Amniotic epithelial cell (primary cell): ENCODE measurements at places on chromosomes 4 and X.

- DNase-seq = peak; percentile 48
These were observed 13.1 kb upstream of the SLC9B1 start for GRCh38 chr4:103032574-103032973.

GRCh38 chrX:26670521-26670920 is 454.6 kb downstream of the MAGEB5 start:
- DNase-seq = no peak

DNA sequence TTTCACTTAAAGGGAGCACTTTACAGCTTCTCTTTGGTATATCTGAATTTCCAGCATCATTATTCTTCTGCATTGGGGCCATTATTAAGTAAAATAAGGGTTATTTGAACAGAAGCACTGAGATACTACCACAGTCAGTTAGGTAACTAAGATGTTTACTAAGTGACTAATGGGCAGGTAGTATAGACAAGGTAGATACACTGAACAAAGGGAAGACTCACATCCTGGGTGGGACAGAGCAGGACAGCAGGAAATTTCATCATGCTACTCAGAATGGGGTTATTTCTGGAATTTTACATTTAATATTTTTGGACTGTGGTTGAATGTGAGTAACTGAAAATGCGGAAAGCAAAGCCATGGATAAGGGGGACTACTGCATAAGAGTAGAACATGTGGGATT is 316.0 kb downstream of the CCSER1 start:
- no peak for DNase-seq

DNA sequence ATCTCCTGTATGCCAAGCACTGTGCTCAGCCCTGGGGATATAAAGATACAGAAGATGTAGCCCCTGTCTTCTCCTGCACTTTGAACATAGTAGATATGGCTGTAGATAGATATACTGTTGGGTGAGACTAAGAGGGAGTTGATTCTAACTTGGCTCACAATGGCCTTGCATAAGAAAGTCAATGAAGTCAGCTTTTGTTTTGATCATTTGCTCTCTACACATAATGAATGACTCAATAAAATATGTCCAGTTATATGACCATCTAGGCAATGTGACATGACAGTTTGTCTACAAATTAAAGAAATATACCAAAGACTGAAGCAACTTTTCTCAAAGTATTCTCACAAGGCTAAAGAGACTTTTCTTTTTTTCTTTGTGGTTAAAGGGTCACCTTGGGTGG is 147.6 kb upstream of the DIPK2B start:
- DNase-seq = no peak

- peak; percentile 15 for DNase-seq
These were observed 19.5 kb upstream of the PDCL2 start for GRCh38 chr4:55611358-55612059.

DNA sequence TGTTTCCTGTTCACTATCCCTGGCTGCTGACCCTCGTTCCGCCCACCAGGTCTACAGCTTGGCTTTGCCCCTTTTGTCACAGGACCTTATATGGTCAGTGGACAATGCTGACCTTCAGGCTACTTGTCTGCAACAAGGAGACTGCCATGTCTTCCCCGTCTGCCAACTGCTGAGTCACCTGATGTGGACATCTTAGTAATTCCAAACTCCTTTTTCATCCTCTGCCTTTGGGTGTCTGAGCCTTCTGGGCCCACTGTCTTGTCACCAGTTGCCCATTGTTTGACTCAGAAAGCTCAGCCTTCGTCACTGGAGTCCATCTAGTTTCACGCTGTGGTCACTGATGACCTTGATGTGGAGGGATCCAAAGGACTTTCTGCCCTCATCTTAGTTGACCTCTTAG is 30.2 kb downstream of the GPRIN3 start:
- DNase-seq = peak; percentile 33

GRCh38 chrX:118825227-118825626 is 1.6 kb downstream of the ZCCHC12 start:
- no peak for DNase-seq

DNA sequence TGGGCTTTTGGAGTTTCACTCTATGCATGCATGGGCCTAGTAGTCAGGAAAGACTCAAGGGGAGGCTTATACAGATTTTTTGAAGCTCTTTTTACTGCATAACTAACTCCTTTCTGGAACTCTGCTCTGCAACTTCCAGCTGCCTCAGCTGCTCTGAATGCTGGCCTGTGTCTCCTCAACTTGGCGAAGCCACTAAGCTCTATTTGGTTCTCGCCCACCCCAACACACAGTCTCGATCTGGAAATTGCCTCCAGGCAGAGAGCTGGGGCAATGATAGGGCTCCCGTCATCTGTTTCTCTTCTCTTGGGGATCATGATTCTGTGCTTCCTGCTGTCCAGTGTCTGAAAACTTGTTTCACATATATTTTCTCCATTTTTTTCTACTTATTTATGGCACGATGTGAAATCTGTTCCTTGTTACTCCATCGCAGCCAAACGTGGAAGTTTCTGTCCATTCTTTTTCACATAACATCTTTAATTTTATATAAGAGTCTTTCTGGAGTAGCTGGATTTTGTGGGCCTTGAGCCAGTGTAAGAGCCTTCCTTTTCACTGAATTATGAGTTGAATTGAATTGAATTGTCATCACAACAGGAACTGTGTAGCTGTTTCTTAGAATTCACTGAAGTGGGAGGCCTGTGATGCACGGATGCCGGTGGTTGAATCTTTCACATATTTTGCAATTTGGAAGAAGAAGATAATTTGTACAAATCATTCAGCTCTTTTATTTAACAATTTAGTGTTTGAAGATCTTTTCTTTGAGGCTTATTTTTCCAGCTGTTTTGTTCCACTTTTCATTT is 9.0 kb downstream of the ZNF275 start:
- no peak for DNase-seq

DNA sequence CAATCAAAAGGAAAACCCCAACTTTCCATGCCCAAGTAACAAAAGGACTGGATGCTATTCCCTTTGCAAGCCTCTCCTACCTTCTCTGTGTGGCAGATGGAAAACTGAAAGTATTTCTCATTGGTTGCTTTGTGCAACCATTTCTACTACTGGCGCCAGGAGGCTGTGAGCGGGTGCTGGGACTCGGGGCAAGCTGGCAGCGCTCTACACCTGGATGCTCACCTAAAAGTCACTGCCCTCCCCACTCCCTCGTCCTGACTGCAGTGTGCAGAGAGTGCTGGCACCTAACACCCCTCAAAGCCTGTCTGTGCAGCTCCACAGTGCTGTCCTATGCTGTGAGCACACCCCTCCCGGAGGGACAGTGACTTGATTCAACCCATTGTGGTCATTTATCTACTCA is 54.2 kb upstream of the STS start:
- no peak for DNase-seq

DNA sequence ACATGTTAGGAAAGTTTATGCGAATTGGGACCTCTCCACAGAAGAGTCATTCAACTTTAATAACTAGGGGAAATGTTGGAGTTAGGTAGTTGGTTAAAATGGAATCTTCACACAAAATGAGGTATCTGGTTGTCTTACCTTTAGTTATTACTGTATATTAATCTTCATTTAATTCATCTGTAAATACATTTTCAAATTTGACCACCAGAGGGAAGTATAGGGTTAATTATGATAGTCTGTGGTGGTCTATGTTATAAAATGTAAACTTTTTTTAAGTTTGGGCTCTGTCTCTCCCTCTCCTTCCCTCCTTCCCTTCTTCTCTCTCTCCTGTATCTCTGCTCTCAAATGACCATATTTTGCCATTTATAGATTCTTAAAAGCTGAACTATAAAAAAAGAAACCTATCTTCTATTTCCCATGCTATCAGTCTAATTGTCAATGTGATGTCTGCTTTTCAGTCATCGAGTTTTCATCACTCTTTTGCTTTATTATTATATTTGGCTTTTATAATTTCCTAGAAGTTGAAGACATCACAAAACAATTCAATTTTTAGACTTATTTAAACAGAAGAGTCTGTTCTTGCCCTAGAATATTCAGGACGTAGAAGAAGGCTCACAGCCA is 49.8 kb downstream of the TMEM144 start:
- peak; percentile 11 for DNase-seq

- DNase-seq = peak; percentile 90
These were observed 176.7 kb downstream of the LDB2 start for GRCh38 chr4:16721613-16722291.

DNA sequence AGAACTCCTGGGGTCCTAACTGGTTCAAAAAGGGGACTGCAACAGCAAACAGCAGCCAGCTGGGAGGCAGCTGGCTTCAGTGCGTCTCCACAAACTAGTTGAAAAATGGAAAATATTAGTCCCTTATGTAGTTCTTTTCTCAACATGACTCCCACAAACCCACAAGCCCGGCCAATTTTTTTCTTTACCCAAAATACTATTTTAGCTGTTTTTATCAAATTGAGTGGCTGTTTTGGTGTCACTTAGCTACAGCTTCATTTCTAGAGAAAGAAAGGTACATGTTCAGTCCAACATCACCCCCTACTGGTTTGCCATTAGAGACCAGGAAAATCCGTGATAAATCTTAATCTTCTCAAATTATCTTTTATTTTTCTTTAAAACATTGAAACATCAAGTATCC is 97.2 kb downstream of the GUCY2F start:
- peak; percentile 6 for DNase-seq

GRCh38 chr4:179880756-179881155 is 2362.4 kb upstream of the TENM3 start:
- DNase-seq = no peak

GRCh38 chr4:67080046-67080557 is 465.2 kb downstream of the CENPC start:
- no peak for DNase-seq

- DNase-seq = peak; percentile 61
These were observed 31.2 kb downstream of the PJA1 start for GRCh38 chrX:69133921-69134542.

DNA sequence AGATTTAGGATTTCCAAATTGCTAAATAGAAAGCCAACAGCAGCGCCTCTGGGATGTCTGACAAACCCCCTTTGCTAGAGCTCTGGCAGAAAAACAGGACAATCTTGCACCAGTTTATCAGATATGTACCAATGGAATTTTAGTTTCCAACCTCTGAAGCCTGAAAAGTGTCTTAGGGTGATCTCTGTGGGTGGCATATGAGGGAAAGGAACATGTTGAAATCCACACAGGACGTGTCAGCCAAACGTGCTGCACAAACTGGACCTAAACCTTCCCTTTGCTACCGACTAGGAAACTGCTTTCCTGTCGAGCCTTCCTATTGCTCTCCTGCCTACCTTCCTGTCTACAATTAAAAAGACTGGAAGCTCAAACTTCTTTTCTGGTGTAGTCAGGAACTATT is 53.5 kb downstream of the REELD1 start:
- no peak for DNase-seq

GRCh38 chrX:72676465-72676864 is 37.6 kb downstream of the PHKA1 start:
- no peak for DNase-seq

DNA sequence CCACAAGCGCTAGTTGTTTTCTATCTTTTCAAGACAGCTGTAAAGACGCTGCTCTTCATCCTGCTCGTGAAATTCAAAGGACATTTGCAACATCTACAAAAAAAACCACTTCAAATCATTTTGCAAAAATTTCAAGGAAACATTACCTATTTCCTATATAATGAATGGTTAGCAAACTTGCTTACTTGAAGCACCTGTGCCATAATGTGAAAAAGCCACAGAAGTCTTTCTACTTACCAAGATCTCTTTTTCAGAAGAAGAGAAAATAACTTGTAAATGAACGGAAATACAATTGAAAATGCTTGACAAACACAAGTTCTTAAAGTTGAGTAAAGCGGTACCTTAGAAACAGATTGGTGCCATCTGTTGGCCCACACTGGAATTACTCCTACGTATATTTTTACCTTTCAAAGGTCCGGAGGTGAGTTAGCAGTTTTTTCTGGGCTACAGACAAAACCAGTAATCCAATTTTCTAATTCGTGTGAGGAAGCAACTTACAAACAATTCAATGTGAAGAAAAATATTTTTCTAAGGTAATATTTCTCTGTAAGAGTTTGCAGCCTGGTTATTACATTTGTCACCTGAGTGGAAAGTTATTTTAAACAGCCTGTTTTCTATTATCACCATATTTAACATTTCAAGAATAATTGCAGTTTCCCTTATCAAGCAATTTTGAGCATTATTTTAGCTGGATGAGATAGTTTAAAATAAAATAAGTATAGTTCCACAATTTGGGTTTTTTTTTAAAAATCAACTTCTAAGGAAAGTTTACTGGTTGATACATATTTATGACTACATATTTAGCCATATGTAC is at the start of gene TLR6:
TSS of gene TLR6 (minus strand) at position 294 of the 814 bp plus-strand sequence. CDS start 27,344 bp downstream, outside the sequence.
- peak; percentile 62 for DNase-seq

GRCh38 chr4:151488968-151489367 is 80.0 kb downstream of the FHIP1A start:
- DNase-seq = no peak

GRCh38 chr4:90845777-90846176 is 718.6 kb downstream of the CCSER1 start:
- no peak for DNase-seq

DNA sequence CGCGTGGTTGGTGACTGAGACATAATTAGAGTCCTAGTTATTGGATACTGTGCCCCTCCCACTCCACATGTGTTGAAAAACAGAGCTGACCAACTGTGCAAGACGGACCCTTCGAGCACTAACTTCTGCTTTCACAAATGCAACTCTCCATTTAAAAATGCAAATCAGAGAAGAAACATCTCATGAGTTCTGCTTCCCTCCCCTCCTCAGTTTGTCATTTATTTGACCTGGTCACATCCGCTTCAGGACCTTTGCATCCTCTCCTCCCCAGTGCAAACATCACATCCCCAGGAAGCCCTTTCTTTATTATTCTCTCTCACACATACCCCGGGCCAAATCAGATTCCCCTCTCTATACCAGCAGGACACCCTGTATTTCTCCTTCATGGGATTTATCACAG is 38.1 kb upstream of the NOCT start:
- DNase-seq = no peak

- DNase-seq = peak; percentile 93
These were observed 169.9 kb upstream of the AADAT start for GRCh38 chr4:170259631-170260153.

DNA sequence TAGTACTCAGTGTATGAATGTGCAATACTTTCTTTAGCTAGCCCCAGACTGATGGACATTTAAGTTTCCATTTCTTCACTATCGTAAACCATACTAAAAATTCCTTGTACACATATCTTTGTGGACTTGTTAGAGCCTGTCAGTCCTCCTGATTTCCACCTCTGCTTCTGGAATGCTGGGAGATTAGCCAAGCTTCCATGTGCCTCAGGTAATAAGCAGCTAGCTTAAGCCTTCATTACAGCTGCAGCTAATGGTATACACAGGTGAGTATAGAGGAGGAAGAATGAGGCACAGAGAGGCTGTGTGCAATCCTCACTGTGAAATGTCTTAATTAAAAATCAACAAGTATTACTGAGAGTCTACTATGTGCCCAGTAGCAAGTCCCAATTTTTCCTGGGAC is 9.8 kb downstream of the SMIM9 start:
- DNase-seq = no peak

DNA sequence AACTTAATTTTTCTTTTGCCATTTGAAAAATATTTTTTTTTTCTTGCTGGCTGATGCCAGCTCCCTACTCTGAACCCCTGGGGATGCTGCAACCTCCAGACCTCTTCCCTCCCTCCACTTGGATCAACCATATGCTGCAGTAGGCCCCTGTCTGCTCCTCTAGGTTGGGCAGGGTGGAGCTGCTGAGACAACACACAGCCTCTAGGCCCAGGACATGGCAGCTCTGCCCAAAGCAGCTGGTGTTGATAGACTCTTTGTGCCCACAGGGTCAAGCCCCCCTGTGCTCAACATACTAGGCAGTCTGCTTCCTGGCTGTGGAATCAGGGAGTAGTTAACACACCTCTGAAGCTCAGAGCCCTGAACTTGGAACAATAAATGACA is 19.9 kb upstream of the CLNK start:
- DNase-seq = no peak
